ENCODE measurements at places on chromosomes 12 and 14. TPM values are rescaled to one million over a fixed set of nuclear protein-coding genes. Genes with fewer than 3 reads are reported as not detected.

DNA sequence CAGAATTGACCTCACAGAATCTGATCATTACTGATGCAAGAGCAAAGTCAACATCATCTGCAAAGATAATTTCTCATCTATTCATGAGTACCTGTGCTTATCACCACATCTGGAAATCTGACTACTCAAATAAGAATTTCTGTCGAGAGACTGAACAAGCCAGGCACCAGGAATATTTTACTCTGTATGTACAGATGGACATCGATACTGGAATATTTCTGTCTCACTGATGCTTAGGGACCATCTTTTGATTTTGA lies 105.2 kb downstream of the BICD1 start:
- DNase-seq, result no peak

Gene PSMB5
- total RNA-seq, result 126 TPM

- no peak for DNase-seq
Observed at GRCh38 chr12:46843811-46844210, 18.0 kb upstream of the SLC38A4 start.

DNA sequence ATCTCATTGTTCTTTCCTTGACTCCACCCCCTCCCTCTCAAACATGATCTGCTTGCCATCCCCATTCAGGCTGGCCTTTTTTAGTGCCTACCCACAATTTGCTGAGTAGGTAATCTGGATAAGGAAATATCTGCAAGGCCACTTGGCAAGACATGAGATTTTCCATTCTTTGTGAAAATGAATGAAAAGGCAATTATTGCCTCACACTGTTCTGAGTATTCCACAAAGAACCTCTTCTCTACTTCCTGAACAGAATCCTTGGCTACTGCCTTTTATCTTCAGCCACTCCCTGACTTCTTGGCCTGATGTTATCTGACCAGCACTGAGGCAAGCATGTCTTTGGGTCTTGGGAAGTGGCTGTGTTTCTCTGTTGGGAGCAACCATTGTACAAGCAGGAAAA lies 263.2 kb upstream of the ATP2B1 start:
- DNase-seq, result no peak

Gene RAP1B
- total RNA-seq, result 65.7 TPM

Gene KRT8
- 104 TPM for total RNA-seq

Gene CACNA2D4
- total RNA-seq, result 1.0 TPM

GRCh38 chr12:66052988-66053615 lies 77.4 kb downstream of the LLPH start:
- no peak for DNase-seq

- no peak for DNase-seq
Observed at GRCh38 chr14:77674931-77675330, 32.9 kb downstream of the ALKBH1 start.

GRCh38 chr14:92581966-92582566 lies 68.5 kb downstream of the RIN3 start:
- DNase-seq, result no peak

- no peak for DNase-seq
Observed at GRCh38 chr12:56517854-56518253, 3.8 kb upstream of the RBMS2 start.

- peak; percentile 75 for DNase-seq
Observed at GRCh38 chr14:105060751-105061427, 4.3 kb downstream of the GPR132 start.

DNA sequence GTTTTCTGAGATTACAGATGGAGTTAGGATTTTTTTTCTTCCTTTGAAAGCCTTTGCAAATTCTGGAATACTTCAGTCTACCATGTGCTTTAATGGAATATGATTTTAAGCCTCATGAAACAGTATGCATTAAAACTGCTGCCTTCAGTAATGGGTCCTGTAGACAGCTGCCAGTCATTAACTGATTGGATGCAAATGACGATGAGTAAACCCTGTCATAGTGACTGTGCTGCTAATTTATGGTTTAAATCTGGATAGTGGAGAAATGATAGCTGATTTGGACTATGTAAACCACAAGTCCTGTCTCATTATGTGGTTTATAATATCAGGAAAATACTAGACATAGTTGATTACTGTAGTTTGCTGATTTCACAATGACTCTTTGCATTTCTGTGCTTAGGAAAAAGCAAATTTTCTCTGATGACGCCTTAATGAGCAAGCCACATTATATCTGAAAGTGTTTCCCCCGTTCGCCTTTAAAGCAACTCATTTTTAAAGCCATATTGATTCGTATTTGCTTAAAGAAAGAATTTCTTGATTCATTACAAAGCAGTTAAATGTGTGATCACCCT lies 217.6 kb downstream of the TMTC2 start:
- no peak for DNase-seq

Gene OR6C2
- total RNA-seq, result not detected

Gene DTX1
- total RNA-seq, result 4.9 TPM

- DNase-seq, result no peak
Observed at GRCh38 chr14:96217376-96217913, 12.8 kb downstream of the BDKRB2 start.

DNA sequence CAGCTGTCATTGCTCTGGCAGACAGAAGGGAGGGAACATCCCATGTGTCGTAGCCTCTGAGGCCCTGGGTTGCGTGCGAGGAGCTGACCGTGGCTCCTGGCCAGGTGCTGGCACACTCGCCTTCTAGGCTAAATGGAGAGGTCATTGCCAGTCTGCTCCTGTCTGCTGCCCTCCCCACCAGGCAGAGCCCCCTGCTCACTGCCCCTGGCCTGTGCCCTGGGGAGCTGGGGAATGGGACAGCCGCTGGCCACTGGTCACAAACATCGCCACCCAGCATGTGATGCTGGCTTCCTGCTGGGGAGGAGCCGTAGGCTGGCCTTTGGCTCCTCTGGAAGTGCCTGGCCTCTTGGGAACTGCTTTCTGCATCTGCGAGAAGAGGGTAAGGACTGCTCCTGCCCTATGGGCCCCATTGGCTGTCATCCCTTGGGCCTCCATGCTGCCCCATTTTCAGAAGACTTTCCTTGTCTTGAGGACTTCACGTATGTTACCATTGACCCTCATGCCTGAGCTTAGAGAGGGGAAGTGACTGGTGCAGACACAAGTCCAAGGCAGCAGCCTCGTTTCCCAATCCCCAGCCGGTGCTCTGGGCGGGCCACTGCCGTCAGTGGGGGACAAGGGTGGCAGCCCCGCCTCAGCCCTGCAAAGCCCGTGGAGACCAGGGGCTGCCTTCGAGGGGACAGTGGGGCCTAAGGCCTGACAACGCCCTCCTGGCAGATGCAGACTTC lies 2.0 kb upstream of the TNFAIP2 start:
- DNase-seq, result peak; percentile 88

Gene DNAI7
- 1.3 TPM for total RNA-seq

- DNase-seq, result peak; percentile 56
Observed at GRCh38 chr14:99272899-99273765, 1.1 kb upstream of the BCL11B start.

- DNase-seq, result no peak
Observed at GRCh38 chr12:30847259-30847658, 79.3 kb upstream of the TSPAN11 start.

Gene TMEM119
- total RNA-seq, result 1.8 TPM

Gene ETFBKMT
- total RNA-seq, result 5.8 TPM

Gene LTBR
- total RNA-seq, result 37.6 TPM

DNA sequence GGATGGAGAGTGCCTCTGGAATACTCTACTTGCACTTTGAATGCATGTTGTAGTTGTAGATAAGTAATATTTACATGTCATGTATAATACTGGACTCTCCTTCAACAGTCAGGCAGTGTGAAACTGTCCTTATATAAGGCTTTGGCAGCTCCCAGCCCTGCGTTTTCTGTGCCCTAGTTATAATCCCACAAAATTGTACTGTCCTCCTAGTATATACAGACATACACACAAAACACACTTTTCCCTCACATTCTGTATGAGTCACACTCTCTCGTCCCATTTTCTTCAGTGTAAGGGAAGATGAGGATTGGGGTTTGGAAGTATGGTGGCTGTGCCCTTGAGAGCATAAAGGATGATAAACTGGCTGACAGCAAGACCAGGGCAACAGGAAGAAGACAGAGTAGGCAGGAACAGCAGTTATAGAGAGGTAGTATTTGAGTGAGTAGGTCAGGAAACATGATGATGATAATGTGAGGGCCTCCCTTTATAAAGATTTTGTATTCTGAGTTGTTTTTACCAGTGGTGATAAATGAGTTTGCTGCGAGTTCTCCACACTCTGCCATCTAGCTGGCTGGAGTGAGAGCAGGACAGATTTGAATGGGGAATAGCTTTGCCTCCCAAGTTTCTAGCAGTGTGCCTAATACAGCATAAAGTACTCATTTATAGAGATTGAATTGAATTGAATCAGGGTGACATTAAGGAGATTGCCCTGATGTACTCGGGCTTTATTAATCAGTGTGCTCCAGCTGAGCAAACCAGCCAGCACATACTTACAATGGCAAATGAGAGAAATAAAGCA lies 5.0 kb downstream of the CREBL2 start:
- no peak for DNase-seq

DNA sequence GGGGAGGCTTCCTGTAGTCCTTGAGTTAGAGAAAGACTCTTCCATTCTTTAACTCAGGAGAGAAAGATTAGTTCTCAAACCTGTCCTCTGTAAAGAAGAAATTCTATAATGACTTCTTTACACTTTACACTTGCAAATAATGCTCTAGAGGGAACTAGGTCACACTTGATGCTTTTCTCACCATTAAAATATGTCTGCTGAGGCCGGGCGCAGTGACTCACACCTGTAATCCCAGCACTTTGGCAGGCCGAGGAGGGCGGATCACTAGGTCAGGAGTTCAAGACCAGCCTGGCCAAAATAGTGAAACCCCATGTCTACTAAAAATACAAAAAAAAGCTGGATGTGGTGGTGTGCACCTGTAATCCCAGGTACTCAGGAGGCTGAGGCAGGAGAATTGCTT lies 6.3 kb downstream of the NTN4 start:
- no peak for DNase-seq

All from right cardiac atrium (tissue), 5 donors.